GM06990 (cell line): ENCODE measurements at places on chromosomes 12 and 14.

DNA sequence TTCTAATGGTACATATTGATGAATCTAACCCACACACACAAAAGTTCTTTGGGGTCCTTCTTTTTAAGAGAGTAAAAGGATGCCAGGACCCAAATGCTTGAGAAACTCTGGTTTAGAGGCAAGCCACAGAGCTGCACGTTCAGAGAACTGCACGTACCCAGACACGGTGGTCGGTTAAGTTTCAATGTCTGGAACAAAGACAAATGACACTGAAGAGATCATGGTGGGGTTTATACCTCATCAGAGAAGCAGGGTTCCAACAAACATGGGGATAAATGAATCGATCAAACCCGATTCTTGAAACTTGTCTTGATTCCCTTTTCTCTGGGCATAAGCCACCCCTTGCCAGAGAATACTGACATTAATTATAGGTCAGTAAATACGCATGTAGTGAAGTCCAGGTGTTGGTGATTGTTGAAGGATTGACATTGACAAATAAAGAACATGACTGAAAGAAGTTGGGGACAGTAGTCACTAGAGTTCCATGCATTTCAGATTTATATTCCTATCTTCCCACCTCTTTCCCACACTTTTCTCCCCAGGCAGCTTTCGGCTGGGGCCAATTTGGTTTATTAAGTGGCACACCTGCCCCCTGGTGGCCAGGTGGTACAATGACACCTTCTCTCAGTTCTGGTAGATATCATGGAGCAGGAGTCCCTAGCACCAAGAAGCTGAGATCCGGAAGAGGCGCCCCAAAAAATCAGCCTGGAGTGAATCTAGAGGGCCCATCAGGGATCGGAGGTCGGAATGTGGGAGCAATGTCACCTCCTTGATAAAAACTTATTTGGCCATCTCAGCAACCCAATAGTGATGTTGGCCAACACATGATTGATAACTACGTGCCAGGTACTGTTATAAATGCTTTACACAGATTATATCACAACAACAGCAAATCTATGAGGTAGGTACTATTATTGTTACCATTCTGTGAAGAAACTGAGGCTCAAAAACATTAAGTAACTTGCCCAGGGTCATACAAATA, 17.8 kb upstream of the HDAC7 start:
- no peak for DNase-seq

DNA sequence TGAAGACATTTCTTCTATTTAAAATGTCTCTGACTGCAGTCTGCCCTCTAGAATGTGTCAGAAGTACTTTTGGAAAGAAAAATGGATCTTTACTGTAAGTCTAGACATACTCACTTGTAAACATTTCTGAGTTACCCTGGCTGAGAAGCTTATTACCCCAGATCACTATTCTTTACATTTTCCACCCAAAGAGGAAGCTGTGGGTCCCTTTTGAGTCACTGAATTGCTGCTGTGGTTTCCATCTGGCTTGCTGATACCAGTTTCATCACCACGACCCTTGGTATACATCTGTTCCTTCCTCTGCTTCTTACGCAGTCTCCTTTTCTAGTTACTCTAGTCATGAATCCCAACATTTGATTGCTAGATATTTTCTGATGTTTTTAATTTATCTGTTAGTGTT, 20.2 kb upstream of the CLEC4D start:
- peak; percentile 57 for DNase-seq

DNA sequence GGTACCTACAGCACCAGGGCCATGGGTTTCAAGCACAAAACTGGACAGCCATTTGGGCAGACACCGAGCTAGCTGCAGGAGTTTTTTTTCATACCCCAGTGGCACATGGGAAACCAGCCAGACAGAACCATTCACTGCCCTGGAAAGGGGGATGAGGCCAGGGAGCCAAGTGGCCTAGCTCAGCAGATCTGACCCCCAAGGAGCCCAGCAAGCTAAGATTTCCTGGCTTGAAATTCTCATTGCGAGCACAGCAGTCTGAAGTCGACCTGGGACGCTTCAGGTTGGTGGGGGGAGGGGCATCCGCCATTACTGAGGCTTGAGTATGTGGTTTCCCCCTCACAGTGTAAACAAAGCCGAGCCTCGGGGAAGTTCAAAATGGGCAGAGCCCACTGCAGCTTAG, 81.2 kb upstream of the CCDC175 start:
- DNase-seq = no peak

DNA sequence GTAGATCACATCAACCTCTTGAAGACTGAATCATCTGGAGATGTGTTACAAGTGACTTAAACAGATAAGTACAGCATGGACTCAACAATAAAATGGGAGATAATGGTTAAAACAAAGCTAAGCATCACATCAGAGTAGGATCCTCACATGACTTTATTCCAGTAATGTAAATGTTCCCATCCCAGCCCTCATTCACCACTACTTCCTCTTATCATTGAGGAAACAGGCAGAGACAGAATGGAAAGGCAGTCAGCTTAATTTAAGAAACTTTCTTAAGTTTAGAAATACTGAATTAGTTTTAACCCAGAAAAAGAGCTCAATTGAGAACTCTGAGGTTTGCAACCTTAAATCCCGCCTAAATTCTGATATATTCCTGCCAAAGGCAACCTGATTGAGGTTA, 1.2 kb upstream of the ALG10 start:
- no peak for DNase-seq

DNA sequence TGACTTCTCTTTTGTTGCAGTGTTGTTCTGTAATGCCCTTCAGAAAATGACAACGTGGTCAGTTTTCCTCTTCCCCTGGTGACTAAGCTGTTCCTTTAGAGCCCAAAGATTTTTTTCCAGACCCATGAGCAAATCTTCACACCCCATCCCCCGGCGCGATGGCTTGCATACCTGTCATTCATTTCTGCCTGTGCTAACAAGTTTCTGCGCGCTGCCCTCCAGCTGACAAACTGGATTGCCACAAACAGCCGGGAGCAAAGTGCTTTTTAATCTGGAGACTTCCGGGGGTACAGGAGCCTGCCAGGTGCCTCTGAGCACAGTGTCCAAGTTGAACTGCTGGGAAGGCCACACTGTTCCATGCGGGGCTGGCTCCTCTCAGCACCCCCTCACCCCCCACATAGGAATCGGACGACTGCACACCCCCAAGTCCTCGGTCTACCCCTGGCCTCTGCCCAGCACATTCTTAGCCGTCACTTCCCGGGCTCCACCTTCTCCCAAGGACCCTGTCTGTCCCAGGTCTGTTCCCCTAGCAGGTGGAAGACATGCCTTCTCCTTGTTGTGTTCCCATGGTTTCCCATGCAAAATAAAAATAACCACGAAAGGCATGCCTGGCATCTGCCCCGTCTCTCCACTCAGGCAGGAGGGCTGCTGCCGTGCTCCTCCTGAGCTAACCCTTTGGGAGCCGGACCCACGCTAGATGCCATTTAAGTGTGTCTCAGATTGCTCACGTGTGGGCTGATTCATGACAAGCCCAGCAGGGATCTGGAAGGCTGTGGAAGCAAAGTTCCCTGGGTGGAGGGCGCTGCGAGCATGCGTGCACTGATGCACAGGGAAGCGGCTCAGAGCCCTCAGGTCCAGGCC, 14.1 kb downstream of the RILPL1 start:
- no peak for DNase-seq

- no peak for DNase-seq
Observed at GRCh38 chr14:66634876-66635275, 126.9 kb downstream of the GPHN start.

- peak; percentile 57 for DNase-seq
Observed at GRCh38 chr12:12376646-12377448, 20.0 kb downstream of the BORCS5 start.

DNA sequence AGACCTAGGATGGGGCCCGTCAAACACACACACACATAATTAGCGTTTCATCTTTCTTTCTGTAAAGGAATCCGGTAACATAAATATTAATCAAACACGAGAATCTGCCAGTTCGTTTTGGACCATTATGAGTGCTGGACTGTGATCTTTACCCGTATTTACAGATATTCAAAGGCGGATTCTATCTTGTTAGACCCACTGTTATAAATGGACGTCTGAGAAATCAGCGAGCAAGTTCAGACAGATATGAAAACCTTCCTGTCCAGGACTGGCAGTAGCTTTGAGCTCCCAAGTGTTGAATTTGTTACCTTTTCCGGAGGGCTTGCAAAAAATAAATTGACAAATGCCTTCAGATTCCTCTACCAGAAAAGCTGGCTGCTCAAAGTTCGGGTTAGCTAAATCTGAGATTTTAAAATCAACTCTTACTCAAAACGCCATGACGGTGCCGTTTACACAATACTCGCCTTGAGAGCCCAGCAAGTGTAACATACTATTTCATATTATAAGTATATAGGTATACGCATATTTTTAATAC, 27.6 kb downstream of the BCL11B start:
- no peak for DNase-seq
